ENCODE measurements at places on chromosomes 3 and 15. TPM values are rescaled to one million over a fixed set of nuclear protein-coding genes. Genes with fewer than 3 reads are reported as not detected.

Gene OR5H14
- not detected for total RNA-seq

Gene GRAMD2A
- 1.9 TPM for total RNA-seq

- H3K27ac ChIP-seq: no peak overlapping the region
- no peak for DNase-seq
- no peaks in the 10 kb centered on the region for H3K36me3 ChIP-seq
- no peaks in the 10 kb centered on the region for H3K27me3 ChIP-seq
- no peaks in the 10 kb centered on the region for H3K4me1 ChIP-seq
- no peak overlapping the region for H3K4me3 ChIP-seq
Observed at GRCh38 chr15:63994073-63994600, 52.1 kb downstream of the DAPK2 start.

Gene AMT
- total RNA-seq: 57.8 TPM

Gene DZIP1L
- total RNA-seq: 11.2 TPM

DNA sequence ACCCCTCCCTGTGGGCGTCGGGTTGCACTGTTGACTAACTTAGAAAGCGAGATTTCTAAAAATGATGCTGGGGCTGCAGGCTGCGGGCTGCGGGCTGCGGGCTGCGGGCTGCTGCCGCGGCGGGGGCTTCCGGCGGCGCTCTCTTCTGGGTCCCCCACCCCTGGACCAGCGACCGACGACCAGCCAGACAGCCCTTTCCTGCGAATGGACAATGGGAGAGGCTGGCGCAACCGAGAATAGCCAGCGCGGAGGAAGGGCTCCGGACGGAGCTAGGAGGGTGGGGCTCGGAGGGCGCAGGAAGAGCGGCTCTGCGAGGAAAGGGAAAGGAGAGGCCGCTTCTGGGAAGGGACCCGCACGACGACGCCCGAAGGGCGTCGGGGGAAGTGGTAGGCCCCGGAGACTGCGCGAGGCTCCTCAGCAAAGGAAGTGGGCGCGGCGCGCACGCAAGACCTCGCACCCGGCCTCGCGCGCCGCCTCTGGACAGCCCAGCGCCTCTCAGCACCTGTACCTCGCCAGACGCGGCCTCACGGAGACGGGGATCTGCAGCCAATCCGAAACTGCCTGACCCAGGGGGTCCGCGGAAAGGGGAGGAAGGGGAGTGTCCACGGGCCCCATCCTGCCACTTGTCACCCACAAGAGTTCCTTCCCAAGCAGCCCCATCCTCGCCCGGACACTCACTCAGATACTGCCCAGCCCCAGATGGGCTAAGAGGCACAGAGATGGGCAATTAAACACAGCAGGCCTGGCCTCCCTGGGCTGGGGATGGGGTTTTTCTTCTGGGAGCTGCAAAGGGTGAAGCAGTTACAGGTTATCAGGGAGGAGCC lies 70.7 kb downstream of the SLC12A8 start:
- H3K4me1 ChIP-seq: peaks cover 46% of the 10 kb centered on the region
- no peaks in the 10 kb centered on the region for H3K36me3 ChIP-seq

DNA sequence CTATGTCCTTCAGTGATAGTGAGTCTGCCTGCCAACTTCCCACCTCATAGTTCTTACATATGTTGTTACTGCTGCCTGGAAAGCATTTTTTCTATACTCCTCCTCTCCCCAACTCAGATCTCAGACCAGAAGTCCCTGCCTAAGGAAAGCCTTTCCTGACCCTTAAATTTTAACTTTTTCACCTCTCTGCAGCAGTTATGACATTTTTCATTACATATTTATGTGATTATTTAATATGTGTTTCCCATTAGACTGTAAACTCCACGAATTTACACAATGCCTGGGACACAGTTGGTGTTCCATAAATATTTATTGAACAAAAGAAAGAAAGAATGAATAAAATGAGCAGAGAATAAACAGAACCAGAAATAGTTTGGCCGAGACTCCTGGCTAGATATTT lies 125.5 kb downstream of the MITF start:
- H3K4me3 ChIP-seq: no peak overlapping the region
- no peak overlapping the region for H3K27ac ChIP-seq
- H3K4me1 ChIP-seq: peaks cover 9% of the 10 kb centered on the region
- no peaks in the 10 kb centered on the region for H3K36me3 ChIP-seq
- H3K27me3 ChIP-seq: no peaks in the 10 kb centered on the region

Gene STRA6
- 20.1 TPM for total RNA-seq

DNA sequence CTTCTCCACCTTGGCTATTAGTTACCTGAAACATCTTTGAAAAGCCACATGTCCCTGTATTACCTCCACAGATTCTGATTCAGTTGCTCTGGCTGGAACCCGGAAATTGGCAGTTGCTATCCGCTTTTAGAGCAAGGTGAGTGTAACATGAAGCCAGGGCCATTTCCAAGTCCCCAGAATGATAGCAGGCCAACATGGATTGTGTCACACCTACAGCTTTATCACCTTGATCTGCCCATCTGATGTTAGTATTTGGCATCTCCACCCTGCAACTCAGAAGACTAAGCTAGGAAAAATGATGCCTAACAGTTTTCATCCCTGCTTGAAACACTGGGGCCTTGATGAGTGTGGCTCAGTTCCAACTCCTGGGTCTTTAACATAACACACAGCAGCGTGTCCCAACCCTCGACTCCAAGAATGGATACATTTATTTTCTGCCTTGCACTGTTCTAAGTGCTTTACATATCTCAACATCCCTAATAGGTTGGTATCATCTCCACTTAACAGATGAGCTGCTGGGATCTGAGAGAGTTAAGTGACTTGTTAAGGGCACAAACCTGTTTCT lies 21.3 kb upstream of the NUDT16 start:
- no peak for DNase-seq
- H3K4me3 ChIP-seq: no peak overlapping the region
- peaks cover 27% of the 10 kb centered on the region for H3K4me1 ChIP-seq
- H3K27ac ChIP-seq: no peak overlapping the region
- peaks cover 7% of the 10 kb centered on the region for H3K36me3 ChIP-seq
- H3K27me3 ChIP-seq: no peaks in the 10 kb centered on the region

DNA sequence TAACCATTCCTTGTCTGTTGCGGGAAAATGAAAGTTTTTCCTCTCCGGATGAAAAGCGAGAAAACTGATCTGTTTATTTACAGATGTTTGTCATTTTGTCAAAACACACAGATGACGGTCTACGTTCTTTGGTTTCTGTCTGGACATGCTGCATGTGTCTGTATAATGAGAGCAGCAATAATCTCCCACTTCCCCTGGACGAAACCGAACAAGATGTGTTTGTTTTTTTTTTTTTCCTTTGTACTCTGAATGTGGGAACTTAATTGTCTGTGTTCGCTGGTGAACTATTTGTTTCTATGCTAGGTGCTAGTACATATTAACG lies 33.6 kb downstream of the PTPRG start:
- peaks cover 75% of the 10 kb centered on the region for H3K4me1 ChIP-seq
- peaks cover under 1% of the 10 kb centered on the region for H3K36me3 ChIP-seq
- H3K27ac ChIP-seq: peak overlapping the region; percentile 47
- no peak overlapping the region for H3K4me3 ChIP-seq

- peaks cover 15% of the 10 kb centered on the region for H3K27me3 ChIP-seq
- H3K36me3 ChIP-seq: peaks cover 61% of the 10 kb centered on the region
- H3K4me3 ChIP-seq: no peak overlapping the region
- no peaks in the 10 kb centered on the region for H3K4me1 ChIP-seq
- DNase-seq: no peak
Observed at GRCh38 chr3:930866-931265, 162.0 kb upstream of the CNTN6 start.

Gene PRR20G
- not detected for total RNA-seq

DNA sequence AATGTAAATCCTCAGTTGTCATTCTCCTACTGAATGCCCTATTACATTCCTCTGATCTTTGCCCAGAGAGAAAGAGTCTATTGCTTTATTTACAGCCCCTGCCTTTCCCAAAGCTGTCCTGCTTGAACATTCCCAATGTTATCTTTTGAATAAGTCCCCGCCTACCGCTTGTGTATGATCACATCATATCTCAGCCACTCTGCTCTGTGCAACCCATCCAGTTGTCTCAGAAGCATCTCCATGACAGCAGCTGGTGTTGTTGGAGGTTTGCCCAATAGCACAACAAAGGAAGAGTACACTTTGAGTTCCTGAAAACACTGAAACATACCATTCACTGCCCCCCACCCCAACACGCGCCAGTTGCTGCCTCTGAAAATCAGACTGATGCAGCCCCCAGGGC lies 22.0 kb upstream of the FAM3D start:
- H3K36me3 ChIP-seq: peaks cover 58% of the 10 kb centered on the region
- no peak overlapping the region for H3K4me3 ChIP-seq
- no peaks in the 10 kb centered on the region for H3K4me1 ChIP-seq

Gene BFSP2
- total RNA-seq: not detected

Gene C3orf80
- total RNA-seq: 0.41 TPM

DNA sequence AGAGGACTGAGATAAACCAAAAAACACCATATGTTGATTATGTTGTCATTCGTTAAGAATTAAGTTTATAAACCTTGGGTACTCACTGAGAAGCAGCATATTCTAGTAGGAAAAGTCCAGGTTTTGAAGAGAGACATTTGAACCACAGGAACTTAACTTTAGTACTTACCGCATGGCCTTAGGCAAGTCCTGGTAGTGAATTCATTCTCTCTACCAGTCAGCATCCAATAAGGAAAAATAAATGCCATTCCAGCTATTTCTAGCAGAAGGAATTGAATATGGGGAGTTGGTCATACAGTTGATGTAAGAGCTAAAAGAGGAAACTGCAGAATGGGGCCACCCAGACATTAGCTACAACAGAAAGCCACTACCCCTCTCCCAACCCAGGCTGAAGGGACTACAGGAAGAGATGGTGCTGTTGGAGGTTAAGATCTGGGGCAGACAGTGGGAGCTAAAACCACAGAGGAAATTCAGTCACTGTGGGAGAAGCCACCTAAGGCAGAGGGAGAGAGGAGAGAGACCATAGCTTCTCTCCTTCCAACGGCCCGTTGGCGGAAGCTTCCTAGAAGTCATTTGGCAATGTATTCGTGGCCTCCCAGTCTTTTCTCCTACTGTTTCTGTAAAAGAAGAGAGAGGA lies 133.8 kb upstream of the RARB start:
- DNase-seq: no peak
- H3K27me3 ChIP-seq: no peaks in the 10 kb centered on the region
- peaks cover 38% of the 10 kb centered on the region for H3K4me1 ChIP-seq
- H3K36me3 ChIP-seq: no peaks in the 10 kb centered on the region
- H3K4me3 ChIP-seq: no peak overlapping the region

GRCh38 chr3:61882253-61882652 lies 320.9 kb downstream of the PTPRG start:
- no peak for DNase-seq
- no peak overlapping the region for H3K4me3 ChIP-seq
- H3K4me1 ChIP-seq: peaks cover 92% of the 10 kb centered on the region
- no peaks in the 10 kb centered on the region for H3K27me3 ChIP-seq

Gene UBXN7
- total RNA-seq: 109 TPM

DNA sequence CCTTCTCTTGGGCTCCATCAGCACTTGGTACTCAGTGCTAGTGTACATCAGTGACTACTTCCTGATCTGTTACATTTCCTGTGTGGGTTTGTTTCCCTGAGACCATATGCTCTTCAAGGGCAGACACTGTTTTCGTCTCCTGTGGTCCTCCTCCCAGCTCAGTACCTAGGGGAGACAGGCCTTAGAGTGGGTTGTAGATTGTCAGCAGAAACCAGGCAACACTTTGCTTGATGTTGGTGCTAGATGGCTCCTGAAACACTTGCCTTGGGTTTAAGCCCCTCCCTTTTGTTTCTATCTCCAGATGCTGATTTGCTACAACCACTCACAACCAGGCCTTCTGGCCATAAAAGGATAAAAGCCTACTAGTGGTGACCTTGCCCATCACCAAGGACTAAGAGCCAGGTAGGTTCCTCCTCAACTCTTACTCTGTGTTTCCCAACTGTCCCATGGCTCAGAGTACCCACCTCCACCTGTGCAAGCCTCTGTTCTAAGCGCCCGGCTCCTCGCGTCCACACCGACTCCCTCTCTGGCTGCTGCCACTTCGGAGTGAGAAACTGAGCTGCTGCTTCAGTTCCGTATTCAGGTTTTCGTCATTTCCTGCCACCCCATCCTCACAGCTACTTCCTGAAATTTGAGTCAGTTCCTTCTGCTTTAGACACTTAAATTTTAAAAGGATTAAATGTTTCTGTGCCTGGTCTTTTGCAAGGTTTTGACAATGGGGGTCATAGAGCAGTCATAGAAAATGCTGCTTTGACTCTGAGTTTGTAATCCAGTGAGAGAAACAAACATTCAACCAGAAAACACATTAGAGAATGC lies at the start of gene HCLS1:
HCLS1 (minus strand) TSS at position 548 of the 816 bp plus-strand sequence. CDS start 2,556 bp downstream, outside the sequence.
- H3K27ac ChIP-seq: peak within 1 kb of the TSS; percentile 76
- peaks cover 21% of the 10 kb centered on the region for H3K4me1 ChIP-seq
- peaks cover 17% of the 10 kb centered on the region for H3K36me3 ChIP-seq
- no peak for DNase-seq
- H3K27me3 ChIP-seq: no peaks in the 10 kb centered on the region
- H3K4me3 ChIP-seq: no peak within 1 kb of the TSS

Gene SKOR1
- total RNA-seq: 0.11 TPM

Gene SOX14
- total RNA-seq: 0.70 TPM

Data from WTC11 (cell line).